Kidney tubule cell (primary cell): ENCODE measurements at places on chromosomes 2 and 18.

GRCh38 chr2:239803766-239804115 is 221.4 kb downstream of the NDUFA10 start:
- no peak for DNase-seq

GRCh38 chr2:42046819-42047487 is 868 bp upstream of the PKDCC start:
- DNase-seq, result no peak

DNA sequence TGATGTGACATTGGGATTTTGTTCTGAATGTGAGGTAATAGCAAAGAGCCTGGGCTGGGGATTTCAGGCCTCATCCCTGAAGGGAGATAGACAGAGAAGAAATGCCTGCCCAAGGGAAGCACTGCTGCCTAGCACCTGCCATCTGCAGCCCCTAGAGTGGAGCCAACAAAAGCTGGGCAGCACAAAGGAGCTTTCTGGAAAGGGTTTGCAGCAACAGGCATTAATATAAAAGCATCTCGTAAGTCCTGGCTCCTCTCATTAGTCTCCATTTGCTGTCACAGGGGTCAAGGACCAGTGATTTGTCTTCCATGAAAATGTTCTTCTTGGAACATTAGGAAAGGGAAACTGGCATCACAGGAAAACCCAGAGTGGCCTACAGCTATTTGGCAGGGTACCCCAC is 157.2 kb upstream of the SLC14A2 start:
- no peak for DNase-seq

GRCh38 chr2:81084101-81084500 is 779.5 kb upstream of the LRRTM1 start:
- no peak for DNase-seq

- DNase-seq, result no peak
These were observed 40.6 kb upstream of the HDAC4 start for GRCh38 chr2:239441261-239442078.

DNA sequence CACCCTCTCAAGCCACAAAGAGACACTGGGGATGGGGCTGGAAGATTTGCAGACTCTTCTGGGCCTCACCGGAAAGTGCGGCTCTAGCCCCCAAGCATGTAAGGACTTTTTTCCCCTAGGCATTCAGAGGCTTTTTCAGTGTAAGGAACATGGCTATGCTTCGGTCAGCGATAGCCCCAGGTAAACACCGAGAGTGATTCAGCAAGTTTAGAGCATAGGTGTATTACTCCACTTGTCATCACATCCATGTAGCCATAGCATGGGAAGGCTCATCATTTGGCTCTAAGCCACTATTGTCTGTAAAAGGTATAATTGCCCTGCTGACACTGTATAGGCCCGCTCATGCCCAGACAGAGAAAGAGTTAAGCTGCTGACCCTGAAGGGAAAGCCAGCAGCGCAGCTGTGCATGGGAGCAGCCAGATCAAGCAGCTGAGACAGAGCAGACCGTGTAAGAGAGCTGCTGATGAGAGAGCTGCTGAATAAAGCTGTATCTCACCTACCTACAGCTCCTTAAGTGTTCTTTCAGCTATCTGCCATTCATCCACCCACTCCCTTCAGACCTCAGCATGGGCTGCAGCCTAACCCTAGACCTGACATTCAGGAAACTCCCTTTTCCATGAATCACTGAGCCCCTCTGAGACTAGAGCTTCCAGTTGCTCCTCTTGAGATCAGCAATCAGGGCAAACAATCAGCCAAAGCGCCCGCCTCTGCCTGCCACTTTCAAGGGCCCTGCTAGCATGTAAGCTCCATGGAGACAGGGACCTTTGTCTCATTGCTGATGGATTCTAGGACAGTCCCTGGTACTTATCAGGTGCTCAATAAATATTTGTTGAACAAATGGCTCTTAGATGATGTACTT is 25.5 kb downstream of the LGALSL start:
- DNase-seq, result no peak

DNA sequence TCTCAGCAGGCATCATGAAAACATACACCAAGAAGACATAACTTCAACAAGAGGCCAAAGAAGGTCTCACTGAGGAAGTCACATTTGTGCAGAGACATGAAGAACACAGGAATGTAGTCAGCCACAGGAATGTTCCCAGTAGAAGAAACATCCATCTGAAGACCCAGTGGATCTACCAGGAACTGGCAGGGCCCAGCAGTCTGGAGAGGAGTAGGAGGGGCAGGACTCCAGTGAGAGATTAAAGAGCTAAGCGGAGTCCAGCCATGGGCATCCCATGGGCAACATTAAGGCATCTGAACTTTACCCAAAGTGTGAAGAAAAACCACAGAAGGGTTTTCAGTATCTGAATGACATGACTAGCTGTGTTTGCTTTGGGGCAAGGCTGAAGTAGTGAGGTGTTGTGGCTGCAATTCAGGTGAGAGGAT is 103.1 kb downstream of the UPP2 start:
- peak; percentile 50 for DNase-seq

- no peak for DNase-seq
These were observed 40.3 kb downstream of the SMC6 start for GRCh38 chr2:17713291-17713690.

DNA sequence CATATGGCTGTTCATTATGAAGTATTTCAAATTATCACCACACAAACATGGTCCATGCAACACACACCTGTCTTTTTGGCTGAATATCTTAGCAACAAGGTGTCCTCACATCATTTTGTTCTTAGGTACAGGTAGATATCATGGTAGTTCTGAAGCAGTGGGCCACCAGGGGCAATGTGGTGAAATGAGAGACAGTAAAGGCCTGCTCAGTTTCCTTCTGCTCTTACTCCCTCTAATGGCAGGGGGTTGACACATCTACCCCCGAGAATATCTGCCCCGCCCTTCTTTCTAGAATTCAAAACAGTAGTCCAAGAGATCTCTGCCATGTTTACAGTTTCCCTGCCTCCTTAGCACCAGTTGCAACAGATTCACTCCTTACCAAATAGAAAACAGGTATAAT is 147.0 kb upstream of the KLHL14 start:
- peak; percentile 73 for DNase-seq

- DNase-seq, result peak; percentile 20
These were observed 127.4 kb downstream of the CCDC102B start for GRCh38 chr18:68925268-68925667.

GRCh38 chr2:160664603-160665140 is 171.1 kb upstream of the RBMS1 start:
- DNase-seq, result no peak

DNA sequence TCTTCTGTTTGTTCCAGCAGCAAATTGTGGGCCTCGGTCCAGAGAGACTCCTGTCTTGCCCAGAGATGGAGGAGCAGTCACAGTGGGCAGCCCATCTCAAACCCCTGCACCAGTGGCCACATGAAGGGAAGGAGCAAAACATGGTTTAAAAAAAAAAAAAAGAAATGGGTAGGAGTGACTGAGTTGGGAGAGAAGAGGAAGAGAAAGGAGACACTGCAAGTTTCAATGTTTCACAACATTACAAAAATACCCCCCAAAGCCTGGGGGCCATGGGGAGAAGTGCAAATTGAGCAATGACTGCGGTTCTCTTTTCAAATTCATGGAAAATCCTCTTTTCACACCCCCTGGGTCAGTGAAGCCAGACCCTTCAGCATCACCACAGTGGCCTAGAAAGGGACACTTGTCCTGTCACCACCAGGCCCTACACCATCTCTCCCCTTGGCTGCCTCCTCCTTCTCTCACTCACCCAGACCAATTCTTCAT is 117.1 kb downstream of the ZFP36L2 start:
- DNase-seq, result no peak

- DNase-seq, result peak; percentile 57
These were observed 101.7 kb upstream of the TFCP2L1 start for GRCh38 chr2:121386707-121387106.

DNA sequence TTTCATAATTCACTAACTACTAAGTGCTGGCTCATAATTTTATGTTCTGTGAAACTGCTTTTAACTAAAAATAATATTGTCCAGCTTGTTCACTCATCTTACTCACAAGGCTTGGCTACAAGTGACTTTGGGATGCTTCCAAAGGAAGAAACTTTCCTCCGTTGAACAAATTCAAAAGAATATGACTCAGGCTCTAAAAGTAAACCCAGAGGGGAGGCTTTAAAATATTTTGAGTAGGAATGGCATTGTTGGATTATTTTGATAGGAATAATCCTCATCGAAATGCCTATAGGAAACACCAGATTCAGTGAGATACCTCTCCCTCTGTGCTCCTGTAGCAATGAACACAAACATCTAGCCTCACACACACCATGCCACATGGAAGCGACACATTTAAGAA is 25.2 kb upstream of the TLK1 start:
- no peak for DNase-seq

- DNase-seq, result no peak
These were observed 100.2 kb upstream of the CDC42EP3 start for GRCh38 chr2:37771600-37772088.

DNA sequence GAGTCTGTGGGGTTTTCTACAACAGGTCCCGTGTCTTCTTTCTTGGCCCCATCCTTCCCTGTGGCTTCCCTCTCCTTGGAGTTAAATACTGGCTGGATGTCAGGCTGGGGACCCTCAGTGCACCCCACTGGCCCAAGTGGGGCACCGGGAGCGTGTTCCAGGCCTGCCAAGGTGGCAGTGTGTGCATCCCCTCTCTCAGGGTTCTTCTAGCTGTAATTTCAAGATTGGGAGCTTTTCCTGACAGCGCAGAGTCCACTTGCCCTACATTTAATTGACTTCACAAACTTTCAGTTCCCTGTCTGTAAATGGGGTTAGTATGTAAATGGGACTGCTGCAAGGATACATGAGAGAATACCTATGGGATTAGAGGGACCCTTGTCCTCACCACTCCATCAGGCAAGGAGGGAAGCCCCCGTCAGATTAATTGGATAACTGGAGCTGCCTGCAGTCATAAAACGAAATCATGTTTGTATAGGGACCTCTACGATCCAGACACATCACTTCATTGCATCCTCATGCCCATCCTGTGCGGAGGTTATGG is 66.6 kb downstream of the IL1R2 start:
- DNase-seq, result no peak

GRCh38 chr2:21395366-21395765 is 271.6 kb downstream of the TDRD15 start:
- peak; percentile 27 for DNase-seq

- no peak for DNase-seq
These were observed 17.6 kb downstream of the PTPRM start for GRCh38 chr18:7584646-7585275.

DNA sequence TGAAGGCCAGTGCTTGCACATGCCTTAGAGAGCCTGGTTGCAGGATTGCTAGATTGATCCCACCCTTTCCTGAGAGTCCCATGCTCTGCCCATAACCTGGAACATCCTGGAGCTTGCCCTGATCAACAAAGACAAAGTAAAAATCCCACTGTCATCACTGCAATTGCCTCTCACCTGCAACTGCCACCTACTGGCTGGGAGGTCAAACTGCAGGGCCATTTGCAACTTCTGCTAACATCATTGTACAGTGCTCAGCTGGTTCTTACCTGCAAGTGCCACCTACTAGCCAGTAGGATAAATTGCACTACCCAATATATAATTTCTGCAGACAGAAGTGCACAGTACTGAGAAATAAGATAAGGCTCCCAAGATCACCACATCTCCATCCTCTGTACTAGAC is 947.5 kb downstream of the CPS1 start:
- DNase-seq, result no peak

DNA sequence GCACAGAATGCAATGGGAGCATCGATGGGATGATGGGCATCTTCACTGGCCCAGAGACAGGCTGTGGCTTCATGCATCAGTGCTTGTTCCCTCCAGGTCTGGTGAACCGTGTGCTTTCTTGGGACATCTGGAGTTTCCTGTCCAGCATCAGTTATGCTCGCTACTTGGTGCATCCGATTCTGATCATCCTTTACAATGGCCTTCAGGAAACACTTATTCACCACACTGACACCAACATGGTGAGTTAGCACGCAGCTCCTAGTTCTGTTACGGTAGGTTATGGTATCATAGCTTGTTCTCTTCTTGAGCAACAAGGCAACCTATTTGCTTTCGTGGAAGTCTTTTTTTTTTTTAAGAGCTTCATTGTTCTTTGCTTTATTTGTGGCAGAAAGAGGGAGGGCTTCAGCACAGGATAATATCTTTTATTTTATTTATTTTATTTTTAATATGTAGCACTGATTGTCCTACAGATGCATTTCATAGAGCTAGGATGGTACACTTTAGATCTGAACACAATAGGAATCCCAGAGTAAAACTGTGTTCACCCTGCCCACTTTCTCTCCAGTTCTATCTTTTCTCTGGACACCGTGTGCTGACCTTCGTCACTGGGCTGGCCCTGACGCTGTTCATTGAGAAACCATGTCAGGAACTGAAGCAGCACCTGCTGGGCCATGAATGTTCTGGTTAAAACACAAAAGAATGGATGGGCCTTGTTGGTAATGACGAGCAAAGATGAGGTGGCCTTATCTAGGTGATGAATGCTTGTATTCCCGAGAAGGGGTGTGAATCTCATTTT is 71.2 kb upstream of the SEC11C start:
- DNase-seq, result no peak

DNA sequence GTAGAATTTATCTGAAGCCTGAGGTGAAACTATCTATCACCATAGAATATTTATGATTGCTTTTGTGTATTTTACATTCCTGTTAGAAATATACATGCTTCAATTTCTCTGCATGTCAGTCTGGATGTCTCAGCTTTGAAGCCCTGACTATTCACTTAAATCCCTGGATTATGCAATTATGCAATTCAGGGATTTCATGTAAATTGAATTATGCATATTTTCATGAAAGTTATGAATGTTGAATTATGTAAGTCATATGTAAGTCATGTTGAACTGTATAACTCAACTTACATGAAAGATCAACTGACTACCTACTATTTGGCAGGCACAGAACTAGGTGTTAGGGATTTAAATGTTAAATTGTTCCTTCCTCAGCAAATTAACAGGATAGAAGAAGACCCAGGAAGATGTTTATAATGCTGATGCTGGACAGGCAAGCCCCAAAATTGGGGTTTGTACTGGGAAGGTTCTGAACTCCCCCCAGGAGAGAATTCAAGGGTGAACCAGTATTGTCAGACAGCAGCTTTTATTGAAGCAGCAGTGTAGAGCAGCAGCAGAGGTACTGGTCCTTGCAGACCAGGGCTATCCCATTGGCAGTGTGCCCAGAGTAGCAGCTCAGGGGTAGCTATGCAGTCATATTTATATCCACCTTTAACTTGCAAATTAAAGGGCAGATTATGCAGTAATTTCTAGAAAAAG is 236.5 kb downstream of the ZNF804A start:
- no peak for DNase-seq
